AG10803 (cell line): ENCODE measurements at places on chromosomes 3 and 15.

DNA sequence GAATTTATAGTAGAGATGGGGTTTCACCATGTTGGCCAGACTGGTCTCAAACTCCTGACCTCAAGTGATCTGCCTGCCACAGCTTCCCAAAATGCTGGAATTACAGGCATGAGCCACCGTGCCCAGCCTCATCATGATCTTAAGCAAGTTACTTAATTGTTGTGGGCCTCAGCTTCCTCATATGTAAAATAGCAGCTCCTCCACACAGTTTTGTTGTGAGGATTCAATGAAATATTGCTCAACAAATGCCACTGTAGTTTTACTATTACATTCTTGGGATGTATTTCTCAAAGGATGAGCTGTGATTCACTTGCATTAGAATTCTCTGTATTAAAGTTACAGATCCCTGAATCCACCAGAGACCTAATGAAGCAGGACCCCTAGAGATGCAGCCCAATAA lies 168.8 kb downstream of the ADAMTS9 start:
- peak; percentile 86 for DNase-seq

DNA sequence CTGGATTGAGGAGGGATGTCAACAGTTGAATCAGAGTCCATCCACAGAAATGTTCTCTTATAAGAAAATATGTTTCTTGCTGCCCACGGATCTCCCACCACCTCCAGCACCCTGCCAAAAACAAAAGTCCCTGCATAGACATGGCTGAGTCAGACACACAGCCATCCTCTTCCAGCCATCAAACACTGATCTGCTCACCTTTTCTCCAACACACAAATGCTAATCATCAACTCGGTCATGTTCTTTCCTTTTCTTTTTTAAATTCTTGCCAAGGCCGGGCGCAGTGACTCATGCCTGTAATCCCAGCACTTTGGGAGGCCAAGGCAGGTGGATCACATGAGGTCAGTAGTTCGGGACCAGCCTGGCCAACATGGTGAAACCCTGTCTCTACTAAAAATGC lies 110.7 kb upstream of the IL12A start:
- DNase-seq: no peak

- no peak for DNase-seq
These were observed 311.2 kb downstream of the OCA2 start for GRCh38 chr15:27787931-27788330.

DNA sequence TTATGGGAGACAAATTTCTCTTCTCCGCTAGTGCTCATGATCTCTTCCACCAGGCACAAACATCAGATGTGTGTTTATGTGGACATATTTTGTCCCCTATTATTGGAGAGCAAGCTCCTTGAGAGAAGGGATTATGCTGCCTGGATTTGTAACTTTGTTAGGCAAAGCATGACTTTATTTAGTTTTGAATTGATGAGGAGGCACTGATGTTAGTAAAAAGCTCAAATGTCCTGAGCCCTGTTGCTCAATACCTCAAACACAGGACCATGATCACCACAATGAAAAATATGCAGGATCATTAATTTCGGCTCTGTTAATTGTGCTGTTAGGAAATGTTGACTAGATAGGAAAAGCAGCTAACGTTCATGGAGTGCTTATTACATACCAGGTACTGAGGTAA lies 29.1 kb downstream of the SCG5 start:
- DNase-seq: peak; percentile 47

- DNase-seq: no peak
These were observed 378.2 kb upstream of the ALCAM start for GRCh38 chr3:104988496-104988895.

GRCh38 chr15:101608201-101608600 lies 44.0 kb downstream of the TM2D3 start:
- no peak for DNase-seq

DNA sequence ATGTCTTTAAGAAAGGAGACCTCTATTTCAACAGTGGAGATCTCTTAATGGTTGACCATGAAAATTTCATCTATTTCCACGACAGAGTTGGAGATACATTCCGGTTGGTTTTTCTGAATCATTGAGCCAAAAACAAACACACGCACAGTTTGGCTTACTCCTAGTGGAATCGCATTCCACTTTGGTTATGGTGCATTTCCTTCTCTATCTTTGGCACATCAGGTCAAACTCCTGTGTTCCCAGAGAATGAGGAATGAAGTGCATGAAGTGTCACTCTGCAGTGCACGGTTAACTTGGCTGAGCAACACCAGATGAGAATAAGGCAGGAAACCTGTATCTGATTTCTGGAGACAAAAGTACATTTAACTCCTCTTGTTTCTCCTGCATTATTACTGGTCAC lies 38.5 kb downstream of the HDC start:
- peak; percentile 88 for DNase-seq

GRCh38 chr3:98180319-98180890 lies 13.9 kb downstream of the OR5H15 start:
- DNase-seq: no peak

- peak; percentile 70 for DNase-seq
These were observed 378.4 kb upstream of the AGTR1 start for GRCh38 chr3:148319161-148319915.

DNA sequence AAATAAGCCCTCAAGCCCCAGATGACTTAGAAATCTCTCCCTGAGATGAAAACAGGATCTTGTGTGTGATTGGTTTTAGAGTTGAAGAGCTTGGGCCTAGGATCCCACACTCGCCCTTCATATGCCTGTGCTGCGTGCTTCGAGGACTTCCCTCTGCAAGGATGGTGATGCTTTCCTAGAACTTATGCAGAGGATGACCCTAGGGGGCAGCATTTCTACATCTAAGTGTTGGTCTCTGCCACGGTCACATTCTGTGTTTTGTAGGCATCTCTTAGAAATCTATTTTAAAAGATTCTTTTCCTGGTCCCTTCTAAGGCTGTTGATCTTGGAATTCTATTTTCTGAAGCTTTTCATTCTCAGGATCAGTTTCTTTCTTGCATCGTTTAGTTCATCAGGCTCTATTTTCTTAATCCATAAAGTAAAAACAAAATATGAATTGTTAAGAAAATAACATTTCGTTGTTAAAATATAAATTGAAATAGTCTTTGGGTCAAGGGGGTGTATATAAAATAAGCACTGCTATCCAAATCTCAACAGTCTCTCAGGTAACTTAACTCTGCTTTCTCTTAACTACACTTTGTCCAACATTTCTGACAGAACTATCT lies 45.7 kb downstream of the WDR76 start:
- DNase-seq: peak; percentile 83

- no peak for DNase-seq
These were observed 249.0 kb downstream of the ISL2 start for GRCh38 chr15:76585576-76585897.

DNA sequence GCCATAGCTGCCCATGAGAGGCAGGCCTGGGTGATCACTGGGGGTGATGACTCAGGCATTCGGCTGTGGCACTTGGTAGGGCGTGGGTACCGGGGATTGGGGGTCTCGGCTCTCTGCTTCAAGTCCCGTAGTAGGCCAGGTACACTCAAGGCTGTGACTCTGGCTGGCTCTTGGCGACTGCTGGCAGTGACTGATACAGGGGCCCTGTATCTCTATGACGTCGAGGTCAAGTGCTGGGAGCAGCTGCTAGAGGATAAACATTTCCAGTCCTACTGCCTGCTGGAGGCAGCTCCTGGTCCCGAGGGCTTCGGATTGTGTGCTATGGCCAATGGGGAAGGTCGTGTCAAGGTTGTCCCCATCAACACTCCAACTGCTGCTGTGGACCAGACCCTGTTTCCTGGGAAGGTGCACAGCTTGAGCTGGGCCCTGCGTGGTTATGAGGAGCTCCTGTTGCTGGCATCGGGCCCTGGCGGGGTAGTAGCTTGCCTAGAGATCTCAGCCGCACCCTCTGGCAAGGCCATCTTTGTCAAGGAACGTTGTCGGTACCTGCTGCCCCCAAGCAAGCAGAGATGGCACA lies 5.3 kb downstream of the WDR6 start:
- DNase-seq: no peak

DNA sequence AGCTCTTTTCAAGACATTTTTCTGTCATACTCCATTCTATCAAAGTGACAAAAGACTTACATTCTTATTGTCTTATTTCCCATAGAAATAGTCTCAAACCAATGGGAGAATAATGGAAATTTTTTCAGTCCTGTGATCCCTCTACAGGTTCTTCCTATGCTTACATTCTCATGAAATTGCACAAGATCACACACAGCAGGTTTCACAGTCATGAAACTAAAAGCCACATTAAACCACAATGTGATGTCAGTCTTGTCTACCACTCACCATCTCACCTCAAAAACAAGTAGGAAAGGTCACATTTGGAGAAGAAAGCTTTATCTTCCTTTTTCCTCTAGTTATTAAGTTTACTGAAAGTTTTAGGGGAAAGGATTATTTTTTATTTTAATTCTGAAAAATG lies 161.0 kb upstream of the RORA start:
- DNase-seq: peak; percentile 28
